ENCODE measurements at places on chromosomes 6 and 20. TPM values are rescaled to one million over a fixed set of nuclear protein-coding genes. Genes with fewer than 3 reads are reported as not detected.
A peak's percentile ranks its signal among the peaks of the same experiment; 100 is the strongest.

Gene ZNF165
- 1.2 TPM for total RNA-seq

Gene RAET1E
- not detected for total RNA-seq

Gene SEL1L2
- total RNA-seq, result not detected

Gene GSTA3
- not detected for total RNA-seq

Gene MYH7B
- not detected for total RNA-seq

Gene MAS1
- not detected for total RNA-seq

Gene FANCE
- total RNA-seq, result 6.6 TPM

Gene FGD2
- total RNA-seq, result not detected

Gene CLIC5
- total RNA-seq, result not detected

Gene EPHA7
- 5.6 TPM for total RNA-seq

Gene SALL4
- not detected for total RNA-seq

Gene SPATA25
- total RNA-seq, result 0.12 TPM

Gene CTAGE9
- total RNA-seq, result not detected

- DNase-seq, result peak; percentile 7
Measured at GRCh38 chr6:106825156-106825555, 149.4 kb downstream of the CD24 start.

- DNase-seq, result no peak
Measured at GRCh38 chr6:148146717-148147462, 195.7 kb upstream of the SASH1 start.

GRCh38 chr6:147867433-147868226 is 359.1 kb downstream of the SAMD5 start:
- no peak for DNase-seq

DNA sequence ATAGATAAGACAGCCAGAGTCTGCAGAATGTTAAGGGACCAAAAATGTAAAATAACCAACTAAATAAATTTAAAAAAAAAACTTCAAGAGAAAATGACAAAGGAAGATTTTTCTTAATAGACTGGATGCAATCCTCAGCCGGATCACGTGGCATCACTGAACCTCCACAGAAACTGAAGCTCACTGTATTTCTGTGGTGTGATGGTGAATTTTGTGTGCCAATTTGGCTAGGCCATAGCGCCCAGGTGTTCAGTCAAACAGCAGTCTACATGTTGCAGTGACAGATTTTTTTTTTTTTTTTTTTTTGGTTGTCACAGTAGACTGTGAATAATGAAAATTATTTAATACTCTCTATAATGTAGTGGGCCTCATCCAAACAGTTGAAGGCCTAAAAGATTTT is 95.5 kb downstream of the ARHGAP18 start:
- no peak for DNase-seq

DNA sequence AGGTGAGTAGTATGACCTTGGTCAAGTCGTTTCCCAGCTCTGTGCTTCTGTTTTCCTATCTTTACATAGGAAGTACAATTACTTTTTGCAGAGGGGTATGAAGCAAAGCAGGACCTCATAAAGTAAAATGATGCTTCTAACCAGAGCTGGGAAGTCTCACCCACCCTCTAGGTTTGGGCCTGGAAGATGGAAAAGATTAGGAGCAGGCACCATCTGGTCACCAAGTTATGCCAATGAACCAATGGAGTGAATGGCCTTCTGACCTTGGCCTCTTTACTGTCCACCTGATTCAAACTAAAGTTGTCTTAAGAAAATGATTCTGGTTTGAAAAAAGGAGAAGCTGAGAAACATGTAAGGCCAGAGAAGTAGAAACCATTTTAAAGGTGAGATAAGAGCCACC is 68.9 kb upstream of the CTNNBL1 start:
- DNase-seq, result no peak

DNA sequence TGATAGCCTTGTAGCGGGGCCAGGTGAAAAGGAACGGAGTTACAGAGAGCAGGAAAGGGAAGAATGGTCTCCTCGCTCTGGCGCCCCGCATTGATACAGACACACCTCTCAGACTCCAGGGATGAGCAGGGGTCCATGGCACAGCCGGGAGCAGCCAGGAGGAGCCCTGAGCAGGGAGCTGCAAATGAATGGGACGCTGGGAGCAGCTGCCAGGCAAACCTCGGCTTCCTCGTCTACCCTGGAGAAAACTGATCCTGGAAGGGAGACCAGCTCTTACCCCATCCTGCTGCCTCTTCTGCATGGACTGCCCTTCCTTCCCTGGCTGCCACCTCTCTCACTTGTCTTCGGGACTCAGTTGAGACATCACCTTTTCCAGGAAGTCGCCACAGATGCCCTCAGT is 97.3 kb upstream of the MAFB start:
- DNase-seq, result no peak

- no peak for DNase-seq
Measured at GRCh38 chr6:3403238-3404173, 53.3 kb downstream of the SLC22A23 start.

DNA sequence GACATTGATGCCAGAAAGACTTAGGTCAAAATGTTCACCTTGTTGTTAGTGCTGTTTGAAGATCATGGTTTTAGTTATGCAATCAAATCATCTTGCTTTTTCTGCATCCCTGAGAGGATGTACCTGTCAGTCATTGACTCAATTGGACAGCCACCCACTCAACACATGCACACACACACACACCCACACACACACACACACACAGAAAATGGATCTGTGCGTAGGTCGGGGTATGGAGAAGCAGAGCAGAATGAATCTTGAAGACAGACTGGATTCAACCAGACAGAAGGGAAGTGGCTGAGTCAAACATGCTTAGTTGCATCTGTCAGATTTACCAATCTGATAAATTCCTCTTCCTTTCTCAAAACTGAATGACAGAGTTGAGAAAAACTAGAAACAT is 19.1 kb upstream of the ZSCAN23 start:
- no peak for DNase-seq

DNA sequence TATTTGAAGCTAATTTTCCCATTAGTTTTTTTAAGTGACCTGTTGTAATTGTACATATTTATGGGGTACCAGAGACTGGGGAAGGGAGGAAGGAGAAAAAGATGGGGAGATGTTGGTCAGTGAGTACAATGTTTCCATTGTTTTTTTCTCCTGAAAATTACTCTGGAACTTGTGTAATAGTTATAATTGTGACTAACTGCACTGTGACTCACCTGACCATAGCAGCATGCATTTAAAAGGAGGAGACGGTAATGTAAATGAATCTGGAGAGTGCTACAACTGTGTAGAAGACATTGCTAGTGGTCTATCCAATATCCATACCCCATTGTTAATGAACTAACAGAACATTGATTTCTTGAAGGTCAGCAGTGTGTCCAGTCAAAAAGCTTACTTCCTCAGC is 133.4 kb downstream of the RFPL4B start:
- peak; percentile 7 for DNase-seq

GRCh38 chr20:17771206-17772004 is 71.6 kb downstream of the BANF2 start:
- no peak for DNase-seq

GRCh38 chr6:44190715-44191114 is 26.0 kb upstream of the MYMX start:
- DNase-seq, result no peak

GRCh38 chr20:8315639-8316573 is 183.8 kb downstream of the PLCB1 start:
- no peak for DNase-seq

DNA sequence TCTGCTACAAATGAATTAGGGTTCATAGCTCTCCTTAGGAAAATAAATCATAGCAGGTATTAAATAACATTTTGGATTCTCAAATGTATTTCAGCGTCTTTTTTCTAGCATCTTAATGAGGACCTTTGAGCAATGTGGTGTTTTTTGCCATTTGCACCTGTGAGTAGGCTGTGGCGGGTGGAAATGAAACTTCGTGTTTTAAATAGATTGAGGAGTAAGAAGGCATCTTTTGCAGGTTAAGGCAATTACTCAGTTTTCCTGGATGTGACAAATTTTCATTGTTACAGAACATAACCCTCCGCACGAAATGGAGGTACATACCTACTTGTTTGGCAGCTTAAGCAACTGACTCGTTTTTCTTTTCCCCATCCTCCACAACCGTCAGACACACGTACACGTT is 708.9 kb upstream of the NRSN1 start:
- no peak for DNase-seq

- DNase-seq, result peak; percentile 48
Measured at GRCh38 chr6:125099211-125100073, 54.1 kb upstream of the TPD52L1 start.

- DNase-seq, result no peak
Measured at GRCh38 chr6:11386323-11386722, 151.2 kb upstream of the TMEM170B start.

DNA sequence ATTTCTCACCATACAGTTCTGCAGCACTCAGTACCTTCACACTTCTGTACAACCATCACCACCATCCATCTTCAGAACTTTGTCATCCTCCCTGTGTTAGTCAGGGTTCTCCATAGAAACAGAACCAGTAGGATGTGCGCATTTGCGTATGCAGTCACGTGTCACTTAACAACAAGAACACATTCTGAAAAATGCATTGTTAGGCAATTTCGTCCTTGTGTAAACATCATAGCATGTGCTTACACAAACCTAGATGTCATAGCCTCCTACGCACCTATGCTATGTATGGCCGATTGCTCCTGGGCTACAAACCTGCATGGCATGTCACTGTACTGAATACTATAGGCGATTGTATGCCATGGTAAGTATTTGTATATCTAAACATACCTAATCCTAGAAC is 66.2 kb upstream of the PTPRT start:
- no peak for DNase-seq

- DNase-seq, result no peak
Measured at GRCh38 chr6:4664911-4665310, 111.3 kb upstream of the CDYL start.

GRCh38 chr6:92132457-92132856 is 1286.9 kb downstream of the EPHA7 start:
- peak; percentile 29 for DNase-seq

GRCh38 chr20:25586877-25587276 is 1.5 kb upstream of the NINL start:
- peak; percentile 45 for DNase-seq

GRCh38 chr6:63757826-63758225 is 122.2 kb downstream of the PHF3 start:
- DNase-seq, result no peak

DNA sequence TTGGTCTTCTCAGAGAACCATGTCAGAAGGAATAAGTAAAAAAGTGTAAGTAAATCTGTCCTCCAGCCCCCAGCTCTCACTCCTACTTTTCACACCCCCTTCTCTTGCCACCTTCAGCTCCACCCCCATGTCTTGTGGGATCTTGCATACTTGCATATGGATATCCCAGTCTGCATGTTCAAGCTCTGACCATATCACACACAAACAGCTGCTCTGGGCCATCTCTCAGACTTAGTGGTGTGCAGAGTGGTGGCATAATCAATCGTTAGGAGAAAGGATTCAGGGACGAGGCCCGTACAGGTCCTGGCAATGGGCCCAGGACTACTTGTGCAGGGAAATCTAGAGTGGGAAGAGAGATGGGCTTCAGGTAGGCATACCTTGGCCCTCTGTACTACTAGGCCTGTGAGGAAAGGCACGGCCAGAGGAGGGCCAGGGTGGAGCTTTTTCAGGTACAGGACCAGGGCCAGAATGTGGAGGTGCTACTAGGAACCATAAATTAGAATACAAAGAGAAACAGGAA is 112.0 kb upstream of the SGK1 start:
- no peak for DNase-seq

DNA sequence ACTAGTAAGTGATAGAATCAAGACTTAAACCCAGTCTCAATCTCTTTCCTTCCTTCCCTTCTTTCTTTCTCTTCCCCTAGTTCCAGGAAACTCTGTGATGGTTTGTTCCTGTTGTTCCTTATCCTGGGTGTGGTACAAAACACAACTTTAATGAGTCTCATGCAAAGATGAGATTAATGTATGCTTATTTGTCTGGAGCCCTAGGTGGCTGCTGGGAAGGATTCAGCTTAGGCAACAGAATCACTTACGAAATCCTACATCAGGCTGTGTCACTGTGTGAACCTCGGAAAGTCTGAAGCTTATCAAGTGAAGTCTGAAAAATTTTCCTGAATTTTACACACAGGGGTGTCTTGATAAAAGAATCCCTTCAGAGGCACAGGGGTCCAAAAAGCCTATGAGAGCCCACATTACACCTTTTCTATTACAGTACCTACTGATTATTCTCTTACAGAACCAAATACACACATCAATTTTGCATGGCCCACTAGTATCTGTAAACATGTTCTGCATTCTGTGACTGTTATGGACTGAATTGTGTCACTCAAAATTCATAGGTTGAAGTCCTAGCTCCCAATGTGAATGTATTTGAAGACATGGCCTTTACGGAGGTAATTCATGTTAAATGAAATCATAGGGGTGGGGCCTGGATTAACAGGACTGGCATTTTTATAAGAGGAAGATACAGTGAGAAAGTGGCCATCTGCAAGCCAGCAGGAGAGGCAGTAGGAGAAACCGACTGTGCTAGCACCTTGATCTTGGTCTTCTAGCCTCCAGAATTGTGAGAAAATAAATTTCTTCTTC is 144.7 kb downstream of the MYB start:
- DNase-seq, result no peak

DNA sequence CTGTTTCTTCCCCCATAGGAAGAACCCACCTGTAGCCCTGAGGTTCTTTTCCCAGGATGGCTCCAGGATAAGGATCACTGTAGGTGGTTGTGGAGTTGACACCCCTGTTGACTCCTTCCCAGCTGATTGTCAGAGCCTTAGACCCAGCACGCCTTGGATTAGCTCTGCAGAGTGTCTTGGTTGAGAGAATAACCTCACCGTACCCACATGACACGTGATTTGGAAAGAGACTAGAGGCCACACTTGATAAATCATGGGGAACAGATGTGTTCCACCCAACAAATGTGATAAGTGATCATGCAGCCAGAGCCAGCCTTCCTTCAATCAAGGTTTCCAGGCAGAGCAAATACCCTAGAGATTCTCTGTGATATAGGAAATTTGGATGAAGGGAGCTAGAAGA is 12.2 kb downstream of the BTN3A1 start:
- DNase-seq, result no peak

DNA sequence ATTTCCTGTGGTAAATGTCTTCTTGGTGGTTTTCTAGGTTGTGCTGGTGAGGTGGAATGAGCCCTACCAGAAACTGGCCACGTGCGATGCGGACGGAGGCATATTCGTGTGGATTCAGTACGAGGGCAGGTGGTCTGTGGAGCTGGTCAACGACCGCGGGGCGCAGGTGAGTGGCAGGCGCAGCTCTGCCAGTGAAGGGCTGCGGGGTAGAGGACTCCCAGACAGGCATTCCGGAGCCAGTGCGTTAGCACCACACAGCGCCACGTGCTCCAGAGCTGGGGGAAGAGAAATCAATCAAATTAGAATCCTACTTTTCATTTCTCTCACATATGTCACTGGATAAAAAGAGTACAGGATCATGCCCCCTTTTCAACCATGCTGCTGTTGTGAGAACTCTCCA is 100.8 kb downstream of the TULP4 start:
- no peak for DNase-seq

DNA sequence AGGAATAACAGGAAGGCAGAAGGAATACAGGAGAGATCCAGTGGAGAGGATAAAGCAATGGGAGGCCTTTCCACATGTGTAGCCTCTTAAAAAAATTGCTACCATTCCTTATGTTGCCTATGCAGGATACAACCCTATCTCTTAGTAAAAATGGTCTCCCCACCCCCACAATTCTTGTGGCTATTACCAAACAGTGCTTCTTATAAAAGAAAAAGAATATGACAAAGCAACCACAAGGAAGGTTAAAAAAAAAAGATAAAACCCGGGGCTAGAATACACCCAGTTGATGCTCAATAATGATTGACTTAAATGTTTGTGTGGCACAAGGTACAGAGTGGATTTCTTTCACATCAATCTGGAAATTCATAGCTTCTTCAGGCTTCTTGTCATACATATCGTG is 250.9 kb downstream of the HIVEP2 start:
- DNase-seq, result no peak

- peak; percentile 88 for DNase-seq
Measured at GRCh38 chr6:54335871-54336270, 27.6 kb downstream of the TINAG start.

GRCh38 chr6:28683945-28684538 is 158.4 kb downstream of the GPX5 start:
- DNase-seq, result peak; percentile 63

Measured in H4 (cell line).